ENCODE measurements at places on chromosomes 16 and 17.

GRCh38 chr17:8518326-8518725, 82.6 kb downstream of the NDEL1 start:
- no peaks in the 10 kb centered on the region for H3K36me3 ChIP-seq
- H3K27ac ChIP-seq: no peak overlapping the region
- no peak for DNase-seq
- H3K4me1 ChIP-seq: no peaks in the 10 kb centered on the region
- no peak overlapping the region for H3K4me3 ChIP-seq

GRCh38 chr17:27417596-27418365, 38.5 kb upstream of the KSR1 start:
- no peaks in the 10 kb centered on the region for H3K27me3 ChIP-seq
- no peaks in the 10 kb centered on the region for H3K36me3 ChIP-seq
- no peak overlapping the region for H3K27ac ChIP-seq
- no peak overlapping the region for H3K4me3 ChIP-seq
- no peak for DNase-seq

DNA sequence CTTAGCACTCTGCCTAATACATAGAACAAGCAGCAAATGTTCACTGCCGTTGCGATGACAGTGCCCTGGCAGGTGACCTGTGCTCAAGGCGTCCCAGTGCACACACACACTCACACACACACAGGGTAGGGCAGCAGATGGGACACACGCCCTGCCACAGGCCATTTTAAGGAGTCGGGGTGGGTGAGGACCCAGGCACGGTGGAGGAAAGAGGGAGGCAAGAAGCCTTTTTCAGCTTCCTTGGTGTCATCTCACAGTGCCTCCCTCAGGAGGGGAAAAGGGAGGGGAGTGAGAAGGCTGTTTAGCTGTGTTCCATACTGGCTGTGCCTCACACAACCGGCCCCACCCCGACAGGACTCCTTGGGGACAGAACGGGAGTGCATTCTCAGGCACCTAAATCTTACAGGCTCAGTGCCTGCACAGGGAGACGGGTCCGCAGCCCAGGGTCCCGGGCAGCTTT, 1.5 kb downstream of the PITPNM3 start:
- peaks cover 16% of the 10 kb centered on the region for H3K4me1 ChIP-seq
- no peak overlapping the region for H3K27ac ChIP-seq
- peaks cover 44% of the 10 kb centered on the region for H3K27me3 ChIP-seq
- no peak for DNase-seq
- H3K4me3 ChIP-seq: peak overlapping the region; percentile 77
- no peaks in the 10 kb centered on the region for H3K36me3 ChIP-seq

- H3K27me3 ChIP-seq: no peaks in the 10 kb centered on the region
- DNase-seq: peak; percentile 81
- peaks cover 14% of the 10 kb centered on the region for H3K36me3 ChIP-seq
- H3K4me1 ChIP-seq: peaks cover 17% of the 10 kb centered on the region
Observed at GRCh38 chr17:42548070-42548837, 4.5 kb upstream of the HSD17B1 start.

- H3K4me3 ChIP-seq: no peak overlapping the region
- no peaks in the 10 kb centered on the region for H3K27me3 ChIP-seq
- H3K27ac ChIP-seq: no peak overlapping the region
Observed at GRCh38 chr17:80800481-80801391, 190.9 kb upstream of the CHMP6 start.

DNA sequence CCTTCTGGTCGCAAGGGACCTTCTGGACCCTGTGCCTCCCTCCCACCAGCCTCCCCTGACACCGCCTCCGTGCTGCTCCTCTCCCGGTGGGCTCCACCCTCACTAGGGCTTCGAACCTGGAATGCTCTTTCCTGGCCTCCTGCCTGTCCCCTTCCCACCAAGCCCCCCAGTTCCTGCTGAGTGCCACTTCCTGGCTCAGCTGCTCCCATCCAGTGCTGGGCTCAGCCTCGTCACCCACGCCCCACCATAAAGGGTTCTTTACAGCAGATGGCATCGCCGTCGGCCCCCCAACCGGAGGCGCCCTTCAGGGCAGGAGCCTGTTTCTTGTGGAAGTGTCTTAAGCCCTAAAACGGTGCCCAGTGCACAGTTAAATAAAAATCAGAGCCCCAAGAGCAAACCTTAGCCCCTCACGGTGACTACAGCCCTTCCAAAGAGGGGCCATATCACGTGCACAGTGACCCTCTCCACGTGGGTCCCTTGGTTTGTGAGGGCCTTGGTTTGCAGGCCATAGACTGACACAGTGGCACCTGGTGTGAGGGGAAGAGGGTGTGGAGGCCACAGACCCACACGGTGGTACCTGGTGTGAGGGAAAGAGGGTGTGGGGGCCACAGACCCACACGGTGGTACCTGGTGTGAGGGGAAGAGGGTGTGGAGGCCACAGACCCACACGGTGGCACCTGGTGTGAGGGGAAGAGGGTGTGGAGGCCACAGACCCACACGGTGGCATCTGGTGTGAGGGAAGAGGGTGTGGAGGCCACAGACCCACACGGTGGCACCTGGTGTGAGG, 111.4 kb downstream of the METRNL start:
- H3K4me1 ChIP-seq: peaks cover 5% of the 10 kb centered on the region
- no peak for DNase-seq
- H3K27ac ChIP-seq: no peak overlapping the region

GRCh38 chr17:70073310-70073709, 1.7 kb upstream of the KCNJ16 start:
- H3K4me1 ChIP-seq: no peaks in the 10 kb centered on the region
- DNase-seq: no peak
- no peak overlapping the region for H3K27ac ChIP-seq
- no peaks in the 10 kb centered on the region for H3K36me3 ChIP-seq

GRCh38 chr17:32288615-32289014, 23.0 kb downstream of the RHBDL3 start:
- no peak for DNase-seq
- no peaks in the 10 kb centered on the region for H3K36me3 ChIP-seq
- peaks cover 29% of the 10 kb centered on the region for H3K27me3 ChIP-seq
- no peak overlapping the region for H3K4me3 ChIP-seq

- peaks cover 14% of the 10 kb centered on the region for H3K4me1 ChIP-seq
- H3K27ac ChIP-seq: no peak within 1 kb of the TSS
- DNase-seq: no peak
Observed at GRCh38 chr17:39699818-39700147, at the start of gene ERBB2. Gene ERBB2 (plus strand): TSS chr17:39700064. CDS start chr17:39700239, 175 bp downstream.

- peaks cover 16% of the 10 kb centered on the region for H3K4me1 ChIP-seq
- H3K27me3 ChIP-seq: no peaks in the 10 kb centered on the region
- peak overlapping the region; percentile 67 for H3K4me3 ChIP-seq
- DNase-seq: peak; percentile 58
- H3K27ac ChIP-seq: peak overlapping the region; percentile 61
Observed at GRCh38 chr16:29290631-29291247, 115.8 kb downstream of the NPIPB11 start.

- DNase-seq: no peak
Observed at GRCh38 chr17:10754861-10755591, 25.2 kb upstream of the TMEM220 start.

GRCh38 chr17:68327823-68328557, 36.7 kb downstream of the ARSG start:
- no peaks in the 10 kb centered on the region for H3K36me3 ChIP-seq
- DNase-seq: no peak
- H3K4me1 ChIP-seq: no peaks in the 10 kb centered on the region
- H3K27ac ChIP-seq: no peak overlapping the region

GRCh38 chr16:67298277-67298676, 18.9 kb downstream of the PLEKHG4 start:
- no peak for DNase-seq
- no peak overlapping the region for H3K27ac ChIP-seq

DNA sequence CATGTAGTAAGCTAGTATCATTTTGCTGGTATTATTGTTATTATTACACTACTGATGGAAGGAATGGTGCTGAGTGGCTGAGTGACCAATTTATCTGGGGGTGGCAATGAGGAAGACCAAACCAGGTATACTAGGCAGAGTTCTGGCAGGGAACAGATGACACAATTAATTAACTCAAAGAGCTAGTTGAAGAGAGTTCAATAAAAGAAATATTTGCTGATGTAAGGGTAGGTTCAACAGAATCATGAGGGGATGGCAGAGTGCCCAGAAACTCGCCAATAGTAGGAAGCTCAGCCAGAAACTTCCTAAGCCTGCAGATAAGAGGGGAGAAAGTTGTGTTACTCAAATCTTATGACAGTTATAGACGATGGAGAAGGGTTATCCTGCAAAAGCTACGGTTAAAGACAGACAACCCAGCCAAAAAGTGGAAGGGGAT, 352.5 kb downstream of the KCNJ2 start:
- H3K4me3 ChIP-seq: no peak overlapping the region
- peaks cover 3% of the 10 kb centered on the region for H3K4me1 ChIP-seq
- no peaks in the 10 kb centered on the region for H3K36me3 ChIP-seq
- no peak for DNase-seq
- H3K27me3 ChIP-seq: no peaks in the 10 kb centered on the region

DNA sequence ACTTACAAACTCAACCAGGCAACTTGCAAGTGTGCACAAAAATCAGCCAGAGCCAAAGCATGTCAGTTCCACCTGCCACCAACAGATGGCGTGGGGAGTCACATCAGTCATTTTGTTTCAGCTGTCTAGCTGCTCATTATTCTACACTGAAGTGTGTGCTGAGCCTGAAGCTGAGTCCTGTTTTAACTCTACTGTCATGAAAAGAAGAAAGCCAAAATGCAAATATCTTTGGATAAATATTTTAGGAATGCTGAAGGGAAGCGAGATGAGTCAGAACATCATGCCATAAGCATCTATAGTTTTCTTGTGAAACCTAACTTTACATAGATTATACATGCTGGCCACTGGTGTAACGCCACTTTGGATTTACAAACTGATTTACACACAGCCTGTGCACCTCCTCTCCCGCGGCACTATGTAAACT, 172.6 kb downstream of the CDK5R1 start:
- peak; percentile 43 for DNase-seq
- H3K4me3 ChIP-seq: no peak overlapping the region
- no peaks in the 10 kb centered on the region for H3K4me1 ChIP-seq
- H3K27me3 ChIP-seq: no peaks in the 10 kb centered on the region
- peaks cover 16% of the 10 kb centered on the region for H3K36me3 ChIP-seq

GRCh38 chr17:16419929-16420271, 4.5 kb downstream of the TRPV2 start:
- H3K36me3 ChIP-seq: peaks cover 49% of the 10 kb centered on the region
- no peaks in the 10 kb centered on the region for H3K27me3 ChIP-seq
- peaks cover 39% of the 10 kb centered on the region for H3K4me1 ChIP-seq
- peak overlapping the region; percentile 81 for H3K27ac ChIP-seq
